Ascending aorta (tissue), 2 donors: ENCODE measurements at places on chromosomes 7 and 10. TPM values are rescaled to one million over a fixed set of nuclear protein-coding genes. Genes with fewer than 3 reads are reported as not detected.

- DNase-seq = no peak
Observed at GRCh38 chr7:124647630-124648306, 117.8 kb downstream of the GPR37 start.

DNA sequence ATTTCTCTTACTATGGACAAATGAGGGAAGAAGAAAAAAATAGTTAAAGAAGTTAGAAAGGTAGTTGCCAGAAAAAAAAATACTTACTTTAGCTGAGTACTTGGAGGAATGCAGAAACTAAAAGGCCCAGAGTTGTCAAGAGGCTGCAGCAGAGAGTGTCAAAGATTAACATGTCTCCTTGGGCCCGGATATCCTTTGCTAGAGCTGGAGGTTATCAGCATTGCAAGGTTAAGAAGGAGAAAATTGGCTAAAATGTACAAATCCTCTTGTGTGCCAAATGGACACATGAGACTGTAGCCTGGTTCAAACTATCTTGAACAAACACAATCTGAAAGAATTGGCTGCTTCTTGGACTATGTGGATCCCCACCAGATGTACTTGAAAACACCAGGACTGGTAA is 377.0 kb downstream of the SEMA3D start:
- DNase-seq = no peak

- no peak for DNase-seq
Observed at GRCh38 chr10:80598951-80599350, 61.2 kb downstream of the SH2D4B start.

GRCh38 chr10:28400681-28401080 is 97.8 kb upstream of the MPP7 start:
- no peak for DNase-seq

GRCh38 chr7:12294701-12295100 is 83.6 kb downstream of the TMEM106B start:
- no peak for DNase-seq

Gene RADIL
- total RNA-seq = 42.4 TPM

Gene ACSL5
- total RNA-seq = 9.3 TPM

Gene FAM131B
- 0.53 TPM for total RNA-seq

Gene C10orf71
- total RNA-seq = not detected

DNA sequence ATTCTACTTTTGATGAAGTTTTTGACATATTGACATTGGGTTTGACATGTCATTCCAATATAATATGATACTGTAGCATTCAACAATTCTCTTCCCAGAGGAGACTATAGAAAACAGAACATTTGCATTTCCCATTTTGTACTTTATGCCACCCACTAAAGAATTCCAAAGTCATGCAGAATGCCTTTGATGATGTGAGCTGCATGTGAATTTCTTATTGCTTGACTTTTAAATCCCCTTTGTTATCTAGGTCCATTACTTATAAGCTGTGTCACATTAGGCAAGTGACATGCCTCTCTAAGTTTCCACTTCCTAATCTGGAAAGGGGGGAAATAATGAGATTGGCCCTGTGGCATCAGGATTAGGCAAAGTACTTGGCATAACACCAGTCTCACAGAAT is 436.7 kb downstream of the AUTS2 start:
- DNase-seq = no peak

Gene TET1
- 3.9 TPM for total RNA-seq

DNA sequence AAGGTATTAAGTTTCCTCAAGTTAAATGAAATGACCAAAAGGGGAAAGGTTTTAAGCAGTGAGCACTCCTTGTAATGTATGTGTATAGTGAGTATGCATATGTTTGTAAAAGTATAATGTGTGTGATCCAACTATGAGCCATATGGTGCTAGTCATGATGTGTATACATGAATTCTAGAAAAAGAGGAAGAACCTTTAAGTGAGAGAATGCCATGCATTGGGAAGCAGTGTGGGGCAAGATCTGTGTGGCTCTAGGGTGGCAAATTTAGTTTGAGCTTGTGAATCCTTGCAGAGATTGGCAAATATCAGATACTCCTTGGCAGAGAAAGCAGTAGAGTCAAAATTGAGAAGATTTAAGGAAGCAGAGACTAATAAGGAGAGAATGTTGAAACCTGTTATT is 435.0 kb downstream of the AUTS2 start:
- no peak for DNase-seq

DNA sequence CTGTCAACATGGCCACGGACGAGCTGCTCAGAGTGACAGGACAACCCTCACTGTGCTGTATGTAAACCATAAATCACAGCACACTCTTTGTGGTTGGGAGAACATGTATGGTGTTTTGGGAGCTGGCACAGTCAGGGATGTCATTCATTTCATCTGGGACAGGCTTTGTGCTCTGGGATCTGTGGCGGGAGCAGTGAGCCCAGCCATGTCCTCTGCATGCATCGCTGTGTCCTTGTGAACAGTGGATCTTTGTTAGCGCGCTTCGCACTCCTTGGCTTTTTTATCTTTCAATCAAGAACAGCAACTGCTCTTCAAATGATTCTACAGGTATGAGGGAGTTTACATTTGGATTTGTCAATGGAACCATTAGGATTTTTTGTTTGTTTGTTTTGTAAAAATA is 7.1 kb downstream of the CCM2 start:
- DNase-seq = no peak

GRCh38 chr7:91553410-91553895 is 289.2 kb downstream of the FZD1 start:
- no peak for DNase-seq

- DNase-seq = no peak
Observed at GRCh38 chr10:25451401-25451800, 276.6 kb downstream of the GPR158 start.

DNA sequence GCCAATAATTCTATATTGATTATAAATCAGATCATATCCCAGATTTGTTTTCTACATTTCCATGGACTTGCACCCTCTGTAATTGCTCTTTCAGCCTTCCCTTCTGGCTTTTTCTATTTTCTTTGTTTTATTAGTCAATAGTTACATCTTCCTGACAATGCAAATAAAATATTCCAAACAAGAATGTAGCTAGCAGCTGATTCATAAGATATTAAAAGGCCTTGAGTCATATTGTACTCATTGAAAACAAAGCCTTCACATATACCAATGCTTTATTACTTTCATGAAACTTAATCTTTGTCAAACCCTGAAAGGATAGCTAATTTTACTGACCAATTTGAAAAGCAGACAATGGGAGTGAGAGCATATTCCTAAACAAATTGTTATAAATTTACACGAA is 10.7 kb upstream of the SFMBT2 start:
- no peak for DNase-seq

GRCh38 chr10:55266797-55267196 is 465.8 kb upstream of the PCDH15 start:
- no peak for DNase-seq

DNA sequence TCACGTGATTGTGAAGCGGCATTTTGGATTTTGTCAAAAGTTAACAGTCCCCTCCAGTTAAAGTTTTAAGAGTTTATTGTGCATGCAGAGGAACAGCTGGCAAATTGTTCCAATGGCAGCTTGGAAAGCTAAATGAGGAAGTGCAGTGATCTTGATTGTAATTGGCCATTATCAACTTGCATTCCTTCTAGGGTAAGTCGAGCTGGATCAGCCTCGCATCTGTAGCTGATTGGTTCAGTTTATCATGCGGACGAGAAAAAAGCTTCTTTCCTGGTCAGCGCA is 566 bp downstream of the ZNF789 start:
- DNase-seq = no peak

- no peak for DNase-seq
Observed at GRCh38 chr7:89312551-89312950, 517.0 kb upstream of the TEX47 start.

DNA sequence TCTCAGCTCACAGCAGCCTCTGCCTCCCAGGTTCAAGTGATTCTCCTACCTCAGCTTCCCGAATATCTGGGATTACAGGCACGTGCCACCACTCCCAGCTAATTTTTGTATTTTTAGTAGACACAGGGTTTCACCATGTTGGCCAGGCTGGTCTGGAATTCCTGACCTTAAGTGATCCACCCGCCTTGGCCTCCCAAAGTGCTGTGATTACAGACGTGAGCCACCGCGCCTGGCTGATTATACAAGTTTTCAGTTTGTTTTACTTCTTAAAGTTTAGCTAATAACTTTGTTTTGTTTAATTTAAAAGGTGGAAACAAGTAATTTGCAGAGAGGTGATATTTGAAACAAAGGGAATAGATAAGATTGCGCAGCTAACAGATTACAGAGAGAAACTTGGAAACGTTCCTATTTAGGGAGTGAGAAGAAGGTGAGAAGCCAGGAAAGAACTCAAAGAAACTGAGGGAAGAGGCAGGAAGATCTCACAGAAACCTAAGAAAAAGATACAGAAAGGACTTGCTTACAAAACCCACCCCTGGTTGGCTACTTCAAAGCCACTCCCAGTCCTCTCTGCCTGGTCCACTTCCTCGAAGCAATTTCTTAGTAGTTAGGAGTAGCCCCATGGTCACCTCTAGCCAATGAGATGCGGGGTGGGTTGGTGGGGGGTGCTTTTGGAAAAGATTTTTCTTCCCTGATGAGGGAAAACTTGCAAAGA is 15.0 kb upstream of the PDLIM1 start:
- DNase-seq = no peak

Gene PRR15
- total RNA-seq = not detected

- DNase-seq = no peak
Observed at GRCh38 chr7:80481196-80481884, 30.5 kb downstream of the GNAT3 start.

Gene COPG2
- total RNA-seq = 5.4 TPM

DNA sequence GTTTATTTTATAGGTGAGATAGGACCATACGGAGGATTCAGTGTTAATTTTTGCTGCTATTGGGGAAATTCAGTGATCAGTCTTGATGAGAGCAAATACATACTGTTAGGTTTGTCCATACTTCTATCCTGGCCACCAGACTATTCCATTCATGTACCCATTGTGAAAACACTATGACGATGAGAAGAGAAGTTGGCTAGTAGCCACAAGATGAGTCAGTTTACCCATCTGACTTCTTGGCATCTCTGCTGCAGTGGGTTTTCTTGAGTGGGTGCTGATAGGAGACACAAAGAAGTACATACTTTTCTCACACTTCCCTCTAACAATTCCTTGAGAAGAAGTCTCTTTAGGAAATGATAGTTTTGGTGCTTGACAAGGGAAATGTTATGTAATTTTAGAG is 133.1 kb downstream of the TFPI2 start:
- no peak for DNase-seq

Gene CPA2
- total RNA-seq = not detected

- no peak for DNase-seq
Observed at GRCh38 chr10:91002656-91003055, 81.8 kb upstream of the ANKRD1 start.

- no peak for DNase-seq
Observed at GRCh38 chr7:90955641-90956207, 308.5 kb upstream of the FZD1 start.

Gene TACC2
- total RNA-seq = 69.1 TPM

Gene PTPRN2
- 7.3 TPM for total RNA-seq

DNA sequence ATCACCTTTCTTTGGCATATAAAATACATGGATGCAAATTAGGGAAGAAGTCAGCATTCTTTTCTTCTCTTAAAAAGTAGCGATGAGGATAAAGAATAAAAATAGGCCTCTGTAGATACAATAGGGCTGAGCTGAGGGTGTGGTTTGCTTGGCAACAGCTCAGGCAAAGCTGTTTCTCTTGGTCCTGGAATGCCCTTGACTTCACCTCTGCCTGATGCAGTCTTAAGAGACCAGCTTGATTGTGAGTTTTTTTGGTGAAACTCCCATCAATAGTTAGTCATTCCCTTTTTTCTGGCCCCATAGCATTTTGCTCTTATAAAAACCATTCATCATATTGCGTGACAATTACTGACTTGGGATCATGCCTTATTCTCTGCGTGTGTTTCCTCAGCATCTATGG is 42.1 kb upstream of the MKLN1 start:
- no peak for DNase-seq

DNA sequence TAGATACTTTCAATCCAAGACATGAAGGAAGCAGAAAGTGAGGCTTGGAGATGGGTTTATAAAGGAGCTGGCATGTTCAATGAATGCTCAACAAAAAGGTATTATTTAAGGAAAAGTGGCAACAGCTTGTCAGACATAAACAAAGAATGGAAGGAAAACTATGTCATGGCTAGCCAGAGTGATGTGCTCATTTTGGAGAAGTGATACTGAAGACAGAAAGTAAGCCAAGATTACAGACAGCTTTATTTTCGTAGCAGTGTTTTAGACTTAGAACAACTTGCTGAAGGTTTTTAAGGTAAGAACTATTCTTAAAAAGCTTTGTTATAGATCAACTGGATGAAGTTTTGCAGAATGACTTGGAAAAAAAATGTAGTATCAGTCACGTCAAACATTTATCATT is 160.5 kb upstream of the FERD3L start:
- DNase-seq = no peak

GRCh38 chr7:139851770-139852481 is 22.9 kb downstream of the TBXAS1 start:
- no peak for DNase-seq

- no peak for DNase-seq
Observed at GRCh38 chr10:126087796-126088505, 191.6 kb downstream of the FANK1 start.

DNA sequence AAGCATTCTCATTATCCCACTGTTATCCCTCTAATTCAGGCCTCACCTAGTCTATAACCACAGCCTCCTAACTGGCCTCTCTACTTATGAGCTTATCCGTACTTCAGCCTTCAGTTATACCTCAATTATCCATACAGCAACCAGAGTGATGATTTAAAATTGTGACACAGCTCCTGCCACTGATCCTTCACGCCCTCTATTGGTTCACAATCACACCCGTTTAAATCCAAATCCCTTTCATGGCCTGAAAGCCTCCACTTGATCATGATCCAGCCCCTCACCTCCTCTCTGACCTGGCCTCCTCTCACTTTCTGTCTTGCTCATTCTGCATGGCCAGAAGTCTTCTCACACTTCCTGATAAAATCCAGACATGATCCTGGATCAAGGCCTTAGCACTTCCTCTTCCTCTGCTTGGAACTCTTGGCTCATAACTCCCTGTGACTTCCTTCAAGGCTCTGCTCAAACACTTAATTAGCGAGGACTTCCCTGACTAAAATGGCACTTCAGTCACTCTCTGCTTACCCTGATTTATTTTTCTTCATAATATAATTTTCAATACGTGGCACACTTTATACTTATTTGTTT is 19.0 kb upstream of the TMEM26 start:
- DNase-seq = no peak

DNA sequence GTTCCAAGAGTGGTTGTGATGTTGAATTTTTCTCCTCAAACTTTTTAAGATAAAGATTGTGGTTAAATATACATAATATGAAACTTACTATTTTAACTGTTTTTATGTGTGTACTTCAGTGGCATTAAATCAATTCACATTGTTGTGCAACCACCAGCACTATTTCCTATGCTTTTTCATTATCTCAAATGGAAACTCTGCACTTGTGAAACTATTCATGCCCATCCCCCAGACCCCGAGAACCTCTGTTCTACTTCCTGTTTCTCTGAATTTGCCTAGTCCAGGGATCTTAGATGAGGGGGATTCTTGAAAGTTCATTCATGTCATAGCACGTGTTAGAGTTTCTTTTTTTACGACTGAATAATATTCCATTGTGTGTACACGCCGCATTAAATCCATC is 67.0 kb downstream of the WDR37 start:
- DNase-seq = no peak

- no peak for DNase-seq
Observed at GRCh38 chr7:64876792-64877713, 26.0 kb upstream of the ZNF273 start.
